ENCODE measurements at places on chromosomes 1 and 21.
A peak's percentile ranks its signal among the peaks of the same experiment; 100 is the strongest.

GRCh38 chr1:44759077-44759476 is 16.3 kb upstream of the RPS8 start:
- no peak for DNase-seq

GRCh38 chr21:14567331-14568279 is 21.5 kb upstream of the SAMSN1 start:
- DNase-seq, result no peak

DNA sequence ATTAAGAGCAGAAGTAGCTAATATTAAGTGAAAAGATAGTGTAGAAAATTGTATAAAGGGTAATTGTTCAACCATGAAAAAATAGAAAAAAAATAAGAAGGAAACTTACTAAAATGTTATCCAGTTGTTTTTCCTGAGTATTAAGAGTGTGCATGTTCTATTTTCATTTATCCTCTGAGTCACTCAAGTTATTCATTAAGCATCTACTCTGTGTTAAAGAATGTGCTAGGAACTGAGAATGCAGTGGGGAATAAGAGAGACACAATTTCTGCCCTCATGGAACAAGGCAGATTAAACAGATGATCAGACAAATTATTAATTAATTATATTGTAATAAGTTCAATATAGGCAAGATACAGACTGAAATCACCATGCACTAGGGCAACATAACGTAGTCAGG is 10.8 kb upstream of the PIGK start:
- no peak for DNase-seq

DNA sequence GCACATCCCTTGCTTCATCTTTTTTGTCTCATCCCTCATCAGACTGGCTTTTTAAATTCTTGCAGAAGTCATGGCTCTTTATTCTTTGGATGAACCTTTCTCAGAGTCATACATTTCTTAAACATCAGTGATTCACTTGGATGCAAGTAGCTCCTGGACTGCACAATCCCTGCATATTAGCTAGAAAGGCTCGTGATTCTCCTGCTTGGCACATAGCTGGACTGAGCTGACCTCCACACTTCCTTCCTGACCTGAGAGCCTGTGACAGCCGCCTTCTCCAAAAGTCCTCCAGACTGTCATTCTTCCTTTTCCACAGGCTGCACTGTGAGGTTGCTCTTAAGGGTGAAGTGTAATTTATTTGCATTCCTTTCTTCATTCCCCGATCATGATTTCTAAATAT is 109.4 kb downstream of the RGL1 start:
- no peak for DNase-seq

DNA sequence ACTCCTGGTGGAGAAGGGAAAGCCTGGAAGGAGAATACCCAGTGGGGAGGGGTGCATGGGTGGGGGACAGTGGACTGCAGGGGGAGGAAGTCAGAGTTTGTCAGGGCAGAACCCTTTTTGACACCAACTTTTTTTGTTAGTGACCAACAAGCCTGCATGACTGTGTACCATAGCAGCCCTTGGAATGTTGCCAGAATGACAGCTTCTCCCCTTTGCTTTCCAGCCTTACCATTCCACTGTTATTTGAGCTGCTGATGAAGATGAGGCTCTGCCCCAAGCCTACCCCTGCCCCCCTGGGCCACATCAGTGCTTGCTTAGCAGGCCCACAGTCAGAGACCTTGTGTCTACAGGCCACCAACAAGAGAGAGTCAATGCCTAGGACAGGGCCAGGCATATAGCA is 341.2 kb downstream of the HHAT start:
- DNase-seq, result no peak

GRCh38 chr1:205601205-205601604 is 30.6 kb downstream of the ELK4 start:
- DNase-seq, result no peak

- DNase-seq, result peak; percentile 65
Measured at GRCh38 chr1:66729119-66729518, 23.1 kb upstream of the DYNLT5 start.

DNA sequence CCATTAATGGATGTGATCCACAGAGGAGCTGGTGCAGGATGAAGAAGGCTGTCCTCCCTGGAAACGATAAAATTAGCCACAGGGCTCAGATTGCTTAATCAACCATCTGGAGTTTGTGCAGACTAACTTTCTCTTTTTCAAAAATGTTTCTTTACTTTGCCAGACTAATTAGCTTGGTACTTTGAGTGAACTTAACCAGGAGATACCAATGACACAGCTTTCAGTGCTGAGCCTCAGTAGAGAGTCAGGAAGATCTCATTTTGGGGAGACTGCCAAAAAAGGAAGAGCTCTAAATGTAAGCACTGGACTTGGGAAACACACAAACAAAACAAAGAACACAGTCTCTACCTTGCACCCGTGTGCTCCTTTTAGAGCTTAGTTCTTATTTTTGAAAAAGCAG is 248.1 kb upstream of the DEPDC1 start:
- DNase-seq, result no peak

DNA sequence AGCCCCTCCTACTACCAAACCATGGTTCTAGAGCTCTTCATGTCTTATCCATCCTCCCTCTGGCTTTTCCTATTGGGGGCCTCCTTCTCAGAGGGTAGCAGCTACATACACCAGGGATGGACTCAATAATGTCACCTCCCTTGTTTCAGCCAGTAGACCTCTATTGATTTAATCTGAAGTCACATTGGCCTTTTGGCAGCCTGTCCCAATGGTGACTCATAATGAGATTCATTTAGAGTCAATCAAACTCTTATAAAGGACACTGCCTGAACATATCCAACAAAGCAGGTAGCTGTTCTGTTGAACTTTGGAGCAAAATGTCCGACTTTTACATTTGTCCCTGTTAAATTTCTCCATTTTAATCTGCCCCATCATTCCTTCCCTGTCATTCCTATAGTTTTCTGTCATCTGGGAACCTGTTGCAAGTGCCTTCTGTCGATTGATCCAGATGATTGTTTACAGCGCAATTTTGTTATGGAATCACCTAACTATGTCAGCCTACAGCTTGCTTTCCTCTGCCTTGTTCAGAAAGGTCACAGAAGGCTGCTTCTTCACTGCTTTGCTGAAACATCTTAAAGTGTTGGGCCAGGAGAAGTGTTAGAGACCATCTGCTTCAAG is 105.9 kb downstream of the ETS2 start:
- DNase-seq, result no peak

- peak; percentile 97 for DNase-seq
Measured at GRCh38 chr1:151157067-151157531, 650 bp downstream of the TNFAIP8L2 start.

DNA sequence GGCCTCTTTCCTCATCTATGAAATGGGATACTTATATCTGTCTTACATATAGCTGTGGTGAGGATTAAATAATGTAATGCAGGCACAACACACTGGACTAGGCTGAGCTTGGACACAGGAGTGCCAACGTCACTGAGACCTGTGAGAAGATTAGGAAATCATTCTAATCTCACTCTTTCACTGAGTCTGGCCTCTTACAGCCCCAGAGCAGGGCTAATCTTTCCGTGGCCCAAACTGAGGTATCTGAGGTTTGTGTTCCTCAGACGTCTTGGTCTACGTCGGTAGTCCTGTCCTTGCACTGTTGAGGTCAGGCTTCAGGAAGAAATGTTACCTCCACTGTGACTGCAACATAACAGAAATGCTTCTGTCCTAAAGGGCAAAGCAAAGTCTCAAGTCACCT is 22.6 kb upstream of the A3GALT2 start:
- no peak for DNase-seq

GRCh38 chr1:8987881-8988617 is 38.2 kb downstream of the SLC2A7 start:
- no peak for DNase-seq

- DNase-seq, result no peak
Measured at GRCh38 chr1:147492207-147492606, 49.1 kb upstream of the BCL9 start.

GRCh38 chr21:35641271-35642016 is 418.9 kb downstream of the SETD4 start:
- no peak for DNase-seq

DNA sequence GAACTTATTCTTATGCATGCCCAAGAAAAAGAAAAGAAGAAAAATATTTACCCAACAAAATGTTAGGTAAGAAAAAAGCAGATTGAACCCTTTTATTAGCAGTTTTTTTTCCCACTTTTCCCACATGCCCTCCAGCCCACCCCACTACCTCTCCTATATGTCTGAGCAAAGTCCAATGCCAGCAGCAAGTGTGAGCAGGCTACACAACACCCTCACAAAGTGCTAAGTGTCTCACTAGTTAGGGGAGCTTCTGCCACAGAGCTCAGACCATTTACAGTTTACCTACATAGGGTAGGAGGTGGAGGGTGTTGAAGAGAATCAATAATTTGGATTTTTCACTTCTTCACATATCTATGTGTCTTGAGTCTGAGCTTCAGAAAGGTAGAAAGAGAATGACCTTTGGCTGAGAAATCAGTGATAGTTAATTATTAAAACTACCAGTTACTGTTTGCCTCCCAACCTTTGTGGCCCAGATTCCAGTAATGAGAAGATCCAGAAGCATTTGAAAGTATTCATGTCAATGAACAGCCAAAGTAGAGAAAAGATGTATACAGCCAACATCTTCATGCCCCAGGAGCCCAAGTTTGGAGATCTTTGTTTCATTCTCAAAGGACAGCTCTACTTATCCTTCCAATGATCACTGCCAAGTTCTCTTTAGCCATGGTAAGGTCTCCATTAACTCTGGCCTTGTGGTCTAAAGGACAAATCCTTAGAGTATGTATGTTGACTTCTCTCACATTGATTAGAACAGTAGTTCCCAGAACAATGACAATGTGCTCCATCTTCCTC is 26.2 kb downstream of the OR10J5 start:
- DNase-seq, result no peak

GRCh38 chr1:201503397-201504176 is 3.3 kb downstream of the CSRP1 start:
- no peak for DNase-seq

DNA sequence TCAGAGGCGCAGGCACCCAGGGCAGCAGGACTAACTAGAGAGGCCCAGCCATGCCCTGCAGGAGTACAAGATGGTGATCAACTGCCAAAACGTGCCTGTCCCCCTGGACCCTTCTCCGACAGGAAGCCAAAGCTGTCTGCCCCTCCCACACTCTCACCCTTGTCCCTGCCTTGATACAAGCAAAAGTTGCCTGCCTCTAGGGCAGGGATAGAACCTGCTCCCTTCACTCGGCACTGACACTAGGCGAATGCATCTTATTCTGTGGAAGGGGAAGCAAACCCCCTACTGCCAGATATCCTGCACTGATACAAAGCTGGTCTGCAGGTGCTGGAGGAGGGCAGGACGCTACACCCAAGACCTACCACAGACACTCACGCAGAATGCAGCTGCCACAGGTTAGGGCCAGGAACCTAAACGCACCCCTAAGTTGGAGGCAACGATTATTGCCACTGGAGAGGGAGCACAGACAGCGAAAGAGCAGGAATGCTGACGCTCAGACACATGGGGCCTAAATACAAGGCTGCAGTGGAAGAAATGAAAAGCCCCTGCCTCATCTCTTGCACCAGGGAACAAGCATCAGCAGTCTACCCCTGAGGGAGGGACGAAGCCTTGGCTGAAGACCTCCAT is 3.7 kb downstream of the TARBP1 start:
- DNase-seq, result no peak

DNA sequence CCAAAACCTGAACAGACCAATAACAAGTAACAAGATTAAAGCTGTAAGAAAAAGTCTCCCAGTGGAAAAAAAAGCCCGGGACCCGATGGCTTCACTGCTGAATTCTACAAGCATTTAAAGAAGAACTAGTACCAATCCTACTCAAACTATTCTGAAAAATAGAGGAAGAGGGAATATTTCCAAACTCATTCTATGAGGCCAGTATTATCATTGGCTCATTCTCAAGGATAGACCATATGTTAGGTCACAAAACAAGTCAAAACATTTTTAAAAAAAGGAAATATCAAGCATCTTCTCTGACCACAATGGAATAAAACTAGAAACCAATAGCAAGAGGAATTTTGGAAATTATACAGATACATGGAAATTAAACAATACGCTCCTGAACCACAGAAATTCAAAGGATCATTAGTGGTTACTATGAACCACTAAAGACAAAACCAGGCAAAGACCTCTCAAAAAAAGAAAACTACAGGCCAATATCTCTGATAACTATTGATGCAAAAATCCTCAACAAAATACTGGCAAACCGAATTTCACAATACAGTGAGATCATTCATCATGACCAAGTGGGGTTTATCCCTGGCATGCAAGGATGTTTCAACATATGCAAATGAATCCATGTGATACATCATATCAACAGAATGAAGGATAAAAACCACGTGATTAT is 13.9 kb upstream of the IL20 start:
- no peak for DNase-seq

DNA sequence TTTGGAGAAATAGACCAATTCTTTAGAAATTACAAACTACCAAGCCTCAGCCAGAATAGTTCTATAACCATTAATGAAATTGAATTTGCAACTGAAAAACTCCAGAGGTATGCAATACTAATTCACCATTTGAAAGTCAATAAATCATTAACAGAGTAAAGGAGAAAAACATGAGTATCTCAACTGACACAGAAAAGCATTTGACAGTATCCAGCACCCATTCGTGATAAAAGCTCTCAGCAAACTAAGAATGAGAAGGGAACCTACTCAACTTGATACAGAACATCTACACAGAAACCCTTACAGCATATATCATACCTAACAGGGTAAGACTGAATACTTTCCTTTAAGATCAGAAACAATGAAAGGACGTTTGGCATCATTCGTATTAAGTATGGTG is 54.3 kb downstream of the ST6GALNAC5 start:
- DNase-seq, result no peak

- no peak for DNase-seq
Measured at GRCh38 chr1:110671361-110671760, 3.4 kb downstream of the KCNA3 start.

- DNase-seq, result no peak
Measured at GRCh38 chr1:160489513-160490261, 33.4 kb downstream of the SLAMF6 start.

GRCh38 chr1:41423511-41424191 is 60.8 kb downstream of the EDN2 start:
- DNase-seq, result no peak

- DNase-seq, result no peak
Measured at GRCh38 chr1:225914391-225914790, 9.7 kb downstream of the PYCR2 start.

- no peak for DNase-seq
Measured at GRCh38 chr1:198880397-198880796, 241.6 kb downstream of the PTPRC start.

- no peak for DNase-seq
Measured at GRCh38 chr1:56933161-56933560, 32.7 kb downstream of the C8B start.

Data from GF-D8 (cell line).